AG09309 (cell line): ENCODE measurements at places on chromosomes 16 and 17.

DNA sequence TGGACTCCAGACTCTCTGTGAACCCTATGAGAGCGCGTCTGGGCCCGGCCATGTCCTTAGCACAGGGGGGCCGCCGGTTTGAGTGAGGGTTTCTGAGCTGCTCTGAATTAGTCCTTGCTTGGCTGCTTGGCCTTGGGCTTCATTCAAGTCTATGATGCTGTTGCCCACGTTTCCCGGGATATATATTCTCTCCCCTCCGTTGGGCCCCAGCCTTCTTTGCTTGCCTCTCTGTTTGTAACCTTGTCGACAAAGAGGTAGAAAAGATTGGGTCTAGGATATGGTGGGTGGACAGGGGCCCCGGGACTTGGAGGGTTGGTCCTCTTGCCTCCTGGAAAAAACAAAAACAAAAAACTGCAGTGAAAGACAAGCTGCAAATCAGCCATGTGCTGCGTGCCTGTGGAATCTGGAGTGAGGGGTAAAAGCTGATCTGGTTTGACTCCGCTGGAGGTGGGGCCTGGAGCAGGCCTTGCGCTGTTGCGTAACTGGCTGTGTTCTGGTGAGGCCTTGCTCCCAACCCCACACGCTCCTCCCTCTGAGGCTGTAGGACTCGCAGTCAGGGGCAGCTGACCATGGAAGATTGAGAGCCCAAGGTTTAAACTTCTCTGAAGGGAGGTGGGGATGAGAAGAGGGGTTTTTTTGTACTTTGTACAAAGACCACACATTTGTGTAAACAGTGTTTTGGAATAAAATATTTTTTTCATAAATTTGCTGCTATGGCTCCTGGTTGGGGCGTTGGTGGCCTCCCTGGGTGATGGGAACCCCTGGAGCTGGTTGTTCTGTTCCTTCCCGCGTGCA is 23.1 kb downstream of the STAT5A start:
- peak; percentile 63 for DNase-seq

DNA sequence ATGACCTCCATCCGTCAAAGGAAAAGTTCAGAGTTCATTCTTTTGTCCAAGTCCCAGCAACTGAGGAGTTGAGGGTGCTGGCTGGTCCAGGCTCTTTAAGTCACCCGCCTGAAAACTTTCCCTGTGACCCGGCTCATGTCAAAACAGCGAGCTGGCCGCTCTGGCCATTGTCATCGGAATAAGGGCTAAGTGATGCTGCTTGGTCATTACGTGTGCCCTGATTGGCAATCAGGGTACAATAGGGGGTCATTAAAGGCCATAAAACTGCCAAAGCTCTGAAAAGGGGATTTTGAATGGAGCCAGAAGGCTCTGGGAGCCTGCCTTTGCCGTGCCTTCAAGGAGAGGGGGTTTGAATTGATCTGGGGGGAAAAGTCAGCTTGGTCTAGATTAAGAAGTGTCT is 88.5 kb upstream of the IRX3 start:
- DNase-seq: no peak

GRCh38 chr17:27496005-27496404 is 39.8 kb downstream of the KSR1 start:
- DNase-seq: no peak

- no peak for DNase-seq
These were observed 225.9 kb upstream of the EEF2KMT start for GRCh38 chr16:5323284-5324141.

DNA sequence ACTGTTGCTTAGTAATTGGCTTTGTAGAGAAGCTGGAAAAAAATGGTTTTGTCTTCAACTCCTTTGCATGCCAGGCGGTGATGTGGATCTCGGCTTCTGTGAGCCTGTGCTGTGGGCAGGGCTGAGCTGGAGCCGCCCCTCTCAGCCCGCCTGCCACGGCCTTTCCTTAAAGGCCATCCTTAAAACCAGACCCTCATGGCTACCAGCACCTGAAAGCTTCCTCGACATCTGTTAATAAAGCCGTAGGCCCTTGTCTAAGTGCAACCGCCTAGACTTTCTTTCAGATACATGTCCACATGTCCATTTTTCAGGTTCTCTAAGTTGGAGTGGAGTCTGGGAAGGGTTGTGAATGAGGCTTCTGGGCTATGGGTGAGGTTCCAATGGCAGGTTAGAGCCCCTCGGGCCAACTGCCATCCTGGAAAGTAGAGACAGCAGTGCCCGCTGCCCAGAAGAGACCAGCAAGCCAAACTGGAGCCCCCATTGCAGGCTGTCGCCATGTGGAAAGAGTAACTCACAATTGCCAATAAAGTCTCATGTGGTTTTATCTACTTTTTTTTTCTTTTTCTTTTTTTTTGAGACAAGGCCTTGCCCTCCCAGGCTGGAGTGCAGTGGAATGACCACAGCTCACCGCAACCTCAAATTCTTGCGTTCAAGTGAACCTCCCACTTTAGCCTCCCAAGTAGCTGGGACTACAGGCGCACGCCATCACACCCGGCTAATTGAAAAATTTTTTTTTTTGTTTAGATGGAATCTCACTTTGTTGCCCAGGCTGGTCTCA is 6.2 kb upstream of the TMEM235 start:
- DNase-seq: no peak

DNA sequence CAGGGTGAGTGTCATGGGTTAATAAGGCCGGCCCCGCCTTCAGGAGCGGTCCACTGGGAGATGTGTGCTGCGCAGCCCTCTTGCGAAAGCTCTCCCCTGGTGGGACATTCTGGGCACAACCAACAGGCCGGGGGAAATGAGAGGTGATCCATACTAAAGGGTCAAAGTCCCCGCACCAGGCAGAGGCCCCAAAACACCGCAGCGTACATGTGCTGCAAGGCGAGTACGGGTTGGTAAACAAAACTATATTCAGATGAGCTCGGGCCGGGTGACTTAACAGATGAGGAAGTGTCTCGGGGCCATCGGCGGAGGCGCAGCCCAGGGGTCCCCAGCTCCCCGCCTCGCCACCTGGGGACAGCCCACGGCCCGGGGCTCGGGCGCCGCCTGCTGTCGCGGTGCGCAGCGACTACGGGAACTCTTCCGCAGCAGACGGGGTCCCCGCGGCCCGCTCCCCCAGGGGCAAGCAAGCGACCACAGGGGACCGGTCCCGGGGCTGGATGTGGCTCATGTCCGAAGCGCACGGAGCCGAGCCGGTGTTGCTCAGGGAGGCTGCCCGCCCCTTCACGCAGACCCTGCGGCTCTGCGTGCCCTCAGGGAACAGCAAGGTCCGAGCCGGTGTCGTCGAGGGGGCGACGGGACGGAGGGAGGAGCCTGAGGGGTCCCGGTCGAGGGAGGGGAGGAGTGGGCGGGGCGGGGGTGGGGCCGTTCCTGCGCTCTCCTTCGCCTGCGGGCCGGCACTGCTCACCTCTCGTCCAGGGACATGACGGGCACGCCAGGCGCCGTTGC is at the start of gene RAB37:
RAB37 (plus strand) TSS at position 744 of the 786 bp plus-strand sequence; CDS start at position 761, 17 bp downstream.
- DNase-seq: no peak

- DNase-seq: no peak
These were observed 541 bp downstream of the RHBDF2 start for GRCh38 chr17:76500747-76501017.

DNA sequence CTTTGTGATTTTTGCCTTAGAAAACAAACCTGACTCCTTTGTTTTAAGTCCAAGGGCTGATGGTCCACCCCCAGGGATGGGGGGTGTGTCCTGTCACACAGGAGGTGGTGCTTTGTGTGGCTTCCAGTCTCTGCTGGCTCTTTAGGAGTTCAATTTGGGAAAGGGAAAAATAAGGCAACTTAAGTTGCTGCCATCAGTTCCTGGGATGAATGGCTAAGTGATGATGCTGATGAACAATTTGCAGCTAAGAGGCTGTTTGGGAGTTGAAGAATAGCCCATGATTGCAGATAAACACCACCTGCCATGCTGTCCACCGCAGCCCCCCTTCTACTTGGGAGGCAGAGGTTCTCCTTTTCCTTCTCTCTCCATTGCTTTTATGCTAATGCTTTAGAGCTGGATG is 40.2 kb downstream of the ARL4D start:
- DNase-seq: no peak

GRCh38 chr17:48310748-48311213 is 119.2 kb downstream of the SKAP1 start:
- no peak for DNase-seq

DNA sequence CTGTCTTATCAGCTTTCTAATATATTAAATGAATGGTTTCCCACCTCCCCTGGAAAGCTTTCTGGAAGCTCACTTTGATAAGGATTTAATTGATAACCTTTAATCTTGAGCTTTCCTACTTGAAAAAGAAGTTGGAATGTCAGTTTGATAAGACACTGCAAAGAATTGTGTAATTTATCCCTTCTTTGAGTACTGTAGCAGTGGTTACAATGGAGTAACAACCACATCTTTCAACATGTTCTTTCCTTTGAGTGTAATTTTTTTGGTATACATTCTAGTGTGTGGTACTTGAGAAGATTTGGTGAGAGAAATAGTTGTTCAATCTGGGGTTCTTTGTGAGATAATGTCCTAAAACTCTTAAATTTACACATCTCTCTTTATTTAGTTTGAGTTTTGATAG is 43.4 kb downstream of the CPD start:
- DNase-seq: no peak

DNA sequence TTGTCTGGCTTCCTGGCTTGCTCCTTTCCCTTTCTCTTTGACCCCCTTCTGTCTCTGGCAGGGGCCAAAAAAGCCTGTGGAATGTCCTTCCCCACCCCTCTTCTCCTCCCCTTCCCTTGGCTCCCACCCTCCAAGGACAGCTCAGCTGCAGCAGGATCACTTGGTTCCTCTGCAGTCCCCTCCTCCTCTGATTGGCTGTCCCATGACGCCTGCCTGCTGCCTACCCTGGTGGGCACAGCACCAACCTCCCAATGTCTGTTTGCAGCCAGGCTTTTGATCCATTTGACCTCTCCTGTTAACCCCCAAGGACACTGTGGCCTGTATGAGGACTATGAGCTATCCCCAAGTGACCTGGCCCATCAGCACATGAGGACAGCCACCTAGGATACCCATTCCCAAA is 14.8 kb upstream of the MTMR4 start:
- no peak for DNase-seq

DNA sequence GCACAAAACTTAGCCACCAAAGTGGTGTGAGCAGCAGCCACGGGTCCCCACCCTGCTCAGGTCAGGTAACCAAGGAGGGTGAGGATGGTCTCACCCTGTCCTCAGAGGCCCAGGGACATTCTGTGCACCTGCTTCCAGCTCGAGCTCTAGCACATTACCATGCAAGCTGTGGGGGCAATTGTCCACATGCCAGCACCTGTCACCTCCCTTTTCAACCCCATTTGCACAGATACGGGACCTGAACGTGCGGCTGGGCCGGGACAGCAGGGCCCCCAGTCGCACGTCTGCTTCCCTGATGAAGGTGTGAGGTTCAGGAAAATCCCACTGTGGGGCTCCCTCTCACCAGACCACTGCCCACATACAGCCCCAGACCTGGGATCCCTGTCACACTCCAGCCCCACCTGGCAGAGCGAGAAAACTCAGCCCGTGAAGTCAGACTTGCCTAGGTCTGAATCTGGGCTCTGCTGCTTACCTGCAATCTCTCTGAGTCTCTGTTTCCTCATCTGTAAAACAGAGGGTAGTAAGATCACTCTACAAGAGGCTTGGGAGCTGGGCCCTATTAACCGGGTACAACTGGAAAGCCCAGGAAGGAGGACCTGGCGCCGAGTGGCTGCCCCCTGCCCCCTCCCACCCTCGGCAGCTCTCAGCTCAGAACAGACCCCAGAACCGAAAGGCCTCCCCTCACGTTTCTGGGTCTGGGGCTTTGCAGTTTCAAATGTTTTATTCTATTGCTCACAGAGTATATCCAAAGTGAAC is 7.9 kb downstream of the WFIKKN2 start:
- no peak for DNase-seq

DNA sequence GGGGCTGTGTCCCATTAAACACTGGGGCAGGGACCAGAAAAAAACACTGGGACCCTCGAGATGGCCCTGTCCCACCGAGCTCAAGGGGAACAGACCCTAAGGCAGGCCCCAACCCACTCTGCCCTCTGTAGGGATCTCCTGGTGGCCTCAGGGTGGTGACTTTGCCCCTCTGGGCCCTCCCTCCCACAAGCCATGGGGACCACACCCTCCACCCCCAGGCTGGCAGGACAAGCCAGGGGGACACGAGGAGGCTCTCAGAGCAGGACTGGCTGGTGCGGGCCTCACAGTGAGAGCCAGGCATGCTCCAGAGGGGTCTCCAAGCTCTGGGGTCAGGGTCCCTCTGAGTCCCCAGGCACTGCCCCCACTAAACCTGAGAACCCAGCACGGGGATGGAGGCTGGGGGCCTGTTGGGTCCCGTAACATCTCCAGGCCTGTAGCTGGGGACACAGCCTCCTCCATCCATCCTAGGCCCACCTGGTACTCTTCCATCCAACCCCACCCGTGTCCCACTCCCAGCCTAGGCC is 14.5 kb upstream of the SRRM2 start:
- DNase-seq: no peak

- no peak for DNase-seq
These were observed at the start of gene HAP1 for GRCh38 chr17:41734139-41734948. Gene HAP1, minus strand, starts transcription at chr17:41734643. Its CDS starts 9 bp downstream, at chr17:41734634.

- DNase-seq: no peak
These were observed 7.5 kb upstream of the CES3 start for GRCh38 chr16:66953462-66954096.

DNA sequence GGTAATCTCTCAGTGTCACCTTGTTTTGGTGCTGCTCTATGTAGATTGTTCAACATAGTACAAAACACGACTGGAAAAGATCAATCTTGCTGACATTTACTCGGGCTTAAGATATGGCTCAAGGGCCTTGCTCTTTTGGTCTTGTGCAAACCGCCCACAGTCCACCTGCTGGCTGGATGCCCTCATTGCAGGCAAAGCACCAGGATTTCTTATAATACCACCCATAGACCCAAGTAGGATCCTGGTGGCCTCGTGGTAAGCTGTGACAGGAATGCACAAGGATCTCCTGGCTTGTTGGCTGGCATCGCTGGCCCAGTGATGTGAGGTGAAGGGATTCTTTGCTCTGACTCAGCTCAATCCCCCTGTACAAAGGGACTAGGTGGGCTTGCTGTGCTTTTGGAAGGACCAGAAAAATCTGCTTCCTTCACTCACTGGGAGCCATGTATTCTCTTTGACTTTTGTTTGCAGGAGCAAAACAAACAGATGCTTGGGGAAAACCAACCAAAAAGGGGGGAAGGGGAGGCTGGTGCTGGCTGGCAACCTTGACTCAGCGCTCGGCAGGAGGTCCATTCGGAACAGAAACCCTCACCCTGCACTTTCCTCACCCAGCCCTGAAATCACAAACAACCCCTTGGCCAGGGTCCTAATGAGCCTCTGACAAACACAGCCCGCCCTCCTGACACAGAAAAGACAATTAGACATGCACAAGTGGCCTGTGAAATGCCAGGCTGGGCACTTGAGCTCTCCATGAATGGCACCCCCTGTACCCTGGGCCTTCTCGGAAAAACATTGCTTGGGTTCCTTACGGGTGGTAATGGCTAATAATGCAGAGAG is 36.6 kb upstream of the MED9 start:
- DNase-seq: no peak

DNA sequence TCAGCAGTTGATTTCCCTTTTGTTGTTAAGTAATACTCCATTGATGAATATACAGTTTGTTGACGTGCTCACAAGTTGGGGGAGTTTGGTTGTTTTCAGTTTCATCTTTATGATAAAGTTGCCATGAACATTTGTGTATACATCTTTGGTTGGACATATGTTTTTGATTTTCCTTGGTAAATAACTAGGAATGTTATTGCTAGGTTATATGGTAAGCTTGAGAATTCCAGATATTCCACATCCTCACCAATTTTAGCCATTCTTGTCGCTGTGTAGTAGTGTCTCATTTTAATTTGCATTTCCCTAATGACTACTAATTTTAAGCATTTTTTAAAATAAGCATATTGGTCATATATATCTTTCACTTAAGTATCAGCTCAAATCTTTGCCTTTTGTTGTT is 55.0 kb upstream of the RASL10B start:
- no peak for DNase-seq
